AG09319 (cell line): ENCODE measurements at places on chromosomes 6 and 20.
A peak's percentile ranks its signal among the peaks of the same experiment; 100 is the strongest.

DNA sequence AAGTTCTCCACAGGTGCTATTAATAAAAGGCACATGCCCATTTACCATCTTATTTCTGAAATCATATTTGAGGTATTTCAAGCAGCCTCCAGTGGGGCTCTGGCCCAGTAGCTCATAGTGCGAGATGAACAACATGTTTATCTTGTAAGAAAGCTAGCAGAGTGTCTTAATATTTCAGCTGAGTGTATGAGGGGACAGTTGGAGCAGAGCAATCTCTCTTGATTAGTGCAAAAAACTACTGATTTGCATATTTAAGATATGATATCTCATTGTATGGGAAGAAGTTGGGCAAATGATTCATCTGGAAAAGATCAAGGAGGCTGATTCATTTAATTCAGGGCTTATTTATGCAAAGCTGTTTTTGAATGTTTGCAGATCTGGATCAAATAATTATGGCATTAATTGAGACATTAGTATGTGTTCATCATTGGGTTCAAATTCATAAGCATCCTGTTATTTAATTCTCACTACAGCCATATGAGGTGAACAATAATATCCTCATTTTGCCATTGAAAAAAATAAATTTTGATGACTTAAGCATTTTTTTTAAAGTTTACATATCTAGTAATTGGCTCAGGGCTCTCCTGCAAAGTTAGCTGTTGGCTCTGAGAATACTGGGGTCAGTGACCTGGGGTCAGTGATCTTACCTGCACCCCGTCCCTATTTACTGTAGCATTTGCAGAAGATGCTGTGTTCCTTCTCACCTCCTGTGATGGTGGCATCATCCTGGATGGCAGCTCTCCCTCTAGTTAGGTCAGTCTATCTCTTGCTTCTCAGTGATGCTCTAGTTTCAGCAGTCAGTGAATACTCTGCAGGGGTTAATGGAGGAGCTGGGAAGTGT, 24.1 kb upstream of the GCLC start:
- DNase-seq = no peak

GRCh38 chr20:25461786-25462545, 54.5 kb downstream of the GINS1 start:
- no peak for DNase-seq

DNA sequence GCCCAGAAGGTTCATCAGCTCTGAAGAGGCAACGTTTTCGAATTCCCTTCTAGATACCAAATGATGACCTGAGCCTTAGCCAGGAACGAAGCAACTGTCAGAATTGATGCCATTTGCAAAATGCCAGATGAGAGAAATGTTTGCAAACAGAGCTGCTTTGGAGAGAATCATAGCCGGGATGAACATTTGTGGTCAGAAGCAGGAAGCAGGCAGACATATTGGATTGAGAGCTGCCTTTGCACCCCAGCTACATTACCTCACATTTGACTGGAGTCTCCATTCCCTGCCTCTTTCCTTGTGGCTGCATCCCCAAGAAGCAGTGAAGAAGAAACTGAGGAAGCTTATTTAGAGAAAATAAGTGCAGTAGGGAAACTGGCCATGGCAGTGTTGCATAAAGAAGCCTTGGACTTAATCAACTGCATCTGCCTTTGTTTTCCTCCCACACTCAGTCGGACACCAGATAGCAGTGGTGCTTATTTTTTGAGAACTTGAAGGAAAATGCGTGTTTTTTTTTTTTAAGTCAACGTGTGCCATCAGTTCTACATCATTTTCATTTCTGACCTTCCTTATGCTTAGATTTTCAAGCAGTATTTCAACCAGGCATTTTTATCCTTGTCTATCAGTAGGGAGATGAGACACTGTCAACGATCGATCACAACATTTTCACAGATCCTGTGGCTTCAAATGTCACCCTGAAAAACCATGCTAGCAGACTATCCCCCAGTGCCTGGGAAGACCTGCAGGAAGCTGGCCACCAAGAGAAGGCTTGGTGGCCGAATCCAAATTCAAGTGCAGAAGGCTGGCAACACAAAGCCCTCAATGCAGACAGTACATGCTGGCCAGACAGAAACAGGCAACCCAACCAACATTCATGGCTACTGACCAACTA, 541.2 kb upstream of the JARID2 start:
- peak; percentile 35 for DNase-seq

GRCh38 chr6:142900227-142900971, 44.6 kb downstream of the HIVEP2 start:
- DNase-seq = no peak

DNA sequence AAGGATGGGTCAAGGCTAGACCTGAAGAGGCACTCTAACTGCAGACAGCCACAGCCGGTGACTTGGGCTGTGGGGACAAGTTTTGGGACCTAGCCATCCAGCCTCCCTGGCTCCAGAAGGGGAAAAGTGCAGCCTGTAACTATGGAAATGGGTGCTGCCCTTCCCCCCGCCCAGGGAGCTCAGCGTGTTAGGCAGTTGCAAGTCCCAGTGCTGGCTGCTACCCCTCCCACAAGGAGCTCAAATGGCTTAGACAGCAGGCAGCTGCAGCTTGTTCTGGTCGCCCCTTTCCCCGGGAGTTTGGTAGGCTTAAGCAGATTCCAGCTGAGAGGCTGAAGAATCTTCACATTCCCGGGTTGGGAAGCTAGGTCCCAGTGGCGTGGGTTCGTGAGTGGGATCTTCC, 162.6 kb downstream of the FAM83B start:
- no peak for DNase-seq

DNA sequence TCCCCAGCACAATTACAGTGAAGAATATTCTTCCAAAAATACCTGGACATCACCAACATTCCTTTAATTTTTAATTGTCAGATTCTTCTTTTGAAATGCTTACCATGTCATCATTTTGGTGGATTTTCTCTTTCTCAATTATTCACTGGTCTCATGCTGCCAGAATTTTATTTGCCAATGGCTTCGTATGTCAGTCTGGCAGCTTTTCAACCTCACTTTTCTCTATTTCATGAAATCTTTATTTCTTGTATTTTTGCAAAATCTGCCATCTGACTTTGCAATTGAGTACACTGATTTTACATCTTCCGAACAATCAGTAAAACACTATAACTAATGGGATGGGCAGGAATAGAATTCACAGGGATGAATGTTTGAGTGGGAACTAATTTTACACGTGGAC, 84.1 kb downstream of the BTBD9 start:
- no peak for DNase-seq

DNA sequence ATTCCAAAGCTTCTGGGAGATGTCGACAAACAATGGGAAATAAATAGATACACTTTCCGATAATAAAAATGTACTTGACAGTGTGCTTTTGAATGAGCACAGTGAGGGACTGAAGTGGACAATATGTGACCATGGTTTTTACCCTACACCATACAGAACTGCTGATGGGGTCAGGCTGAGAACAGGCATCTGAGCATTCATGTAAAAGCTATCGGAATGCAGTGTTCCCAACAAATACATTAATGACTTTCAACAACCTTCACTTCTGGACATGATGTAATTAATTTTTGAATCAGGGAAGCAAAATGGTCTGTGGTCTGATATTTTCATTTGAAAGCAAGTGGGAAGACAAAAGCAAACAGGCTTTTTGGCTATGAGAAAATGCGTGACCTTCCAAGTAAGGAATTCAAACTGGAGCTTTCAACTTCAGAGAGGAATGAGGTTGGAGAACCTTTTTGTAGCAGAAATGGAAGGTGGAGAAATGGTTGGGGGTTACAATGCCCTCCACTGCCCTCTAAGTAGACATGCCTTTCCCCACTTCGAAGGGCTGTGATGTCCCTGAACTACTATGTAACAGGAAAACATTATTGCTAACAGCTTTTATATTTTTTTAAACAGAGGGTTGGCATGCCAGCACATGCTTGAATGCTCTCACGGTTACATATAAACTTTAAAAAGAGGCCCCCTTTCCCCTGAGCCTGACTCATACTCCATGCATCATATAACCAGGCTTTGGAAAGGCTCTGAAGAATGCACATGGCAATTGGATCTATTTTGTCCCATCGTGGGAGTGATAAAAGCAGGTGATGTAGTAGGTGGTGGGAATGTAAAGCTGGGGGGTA, 203.5 kb upstream of the CITED2 start:
- peak; percentile 74 for DNase-seq

DNA sequence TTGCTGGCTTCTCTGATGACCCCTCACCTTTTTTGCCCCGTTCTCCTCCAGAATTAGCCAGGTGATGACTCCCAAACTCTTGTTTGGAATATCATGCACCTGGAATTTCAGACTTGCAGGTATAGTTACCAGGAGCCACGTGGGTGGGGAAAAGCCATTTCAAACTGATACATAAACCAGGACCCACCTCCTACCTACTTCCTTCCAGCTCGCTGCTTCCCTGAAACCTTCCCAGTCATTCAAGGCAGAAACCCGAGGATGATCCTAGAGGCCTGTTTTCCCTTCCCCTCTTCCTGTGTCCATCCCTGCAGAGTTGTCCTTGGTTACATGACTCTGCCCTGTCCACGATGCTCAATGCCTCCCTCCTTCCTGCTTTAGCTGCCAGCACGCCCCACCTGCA, 101.9 kb downstream of the MTHFD1L start:
- no peak for DNase-seq

DNA sequence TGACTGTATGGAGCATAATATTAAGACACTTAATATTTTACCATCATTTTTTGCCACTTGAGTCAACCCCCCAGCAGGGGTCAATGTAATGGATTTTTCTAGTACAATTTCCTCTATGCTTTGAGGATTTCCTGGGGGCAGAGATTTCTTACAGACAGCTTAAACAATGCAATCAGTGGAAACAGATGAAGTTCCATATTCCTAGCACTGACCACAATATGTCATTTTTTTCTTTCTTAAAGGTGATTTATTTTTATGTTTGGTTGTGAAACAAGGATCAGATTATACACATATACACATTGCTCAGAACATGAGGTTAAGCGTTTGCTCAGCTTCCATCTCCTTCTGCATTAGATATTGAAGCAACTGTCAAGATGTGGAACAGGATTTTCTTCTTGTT, 82.0 kb upstream of the ID4 start:
- DNase-seq = no peak
